Activated CD8-positive, alpha-beta memory T cell treated with anti-CD3 and anti-CD28 coated beads for 1 hour (primary cell): ENCODE measurements at places on chromosomes 13 and 19.

DNA sequence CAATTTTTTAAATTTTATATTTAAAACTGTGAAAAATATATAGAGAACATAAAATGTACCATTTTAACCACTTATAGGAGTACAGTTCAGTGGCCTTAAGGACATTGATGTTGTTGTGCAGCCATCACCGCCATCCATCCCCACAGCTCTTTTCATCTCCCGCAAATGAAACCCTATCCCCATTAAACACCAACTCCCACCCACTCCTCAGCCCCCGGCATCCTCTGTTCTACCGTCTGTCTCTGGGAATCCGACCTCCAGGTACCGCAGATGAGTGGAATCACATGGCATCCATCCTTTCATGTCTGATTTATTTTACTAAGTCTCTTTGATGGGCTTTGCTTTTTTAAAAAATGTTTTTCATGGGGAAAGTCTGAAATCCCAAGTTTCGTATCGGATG lies 23.8 kb upstream of the SMIM17 start:
- no peak for DNase-seq

- peak; percentile 33 for DNase-seq
Measured at GRCh38 chr19:40549007-40549708, 27.5 kb upstream of the SHKBP1 start.

GRCh38 chr13:52896827-52897659 lies 48.6 kb upstream of the PCDH8 start:
- DNase-seq = no peak

DNA sequence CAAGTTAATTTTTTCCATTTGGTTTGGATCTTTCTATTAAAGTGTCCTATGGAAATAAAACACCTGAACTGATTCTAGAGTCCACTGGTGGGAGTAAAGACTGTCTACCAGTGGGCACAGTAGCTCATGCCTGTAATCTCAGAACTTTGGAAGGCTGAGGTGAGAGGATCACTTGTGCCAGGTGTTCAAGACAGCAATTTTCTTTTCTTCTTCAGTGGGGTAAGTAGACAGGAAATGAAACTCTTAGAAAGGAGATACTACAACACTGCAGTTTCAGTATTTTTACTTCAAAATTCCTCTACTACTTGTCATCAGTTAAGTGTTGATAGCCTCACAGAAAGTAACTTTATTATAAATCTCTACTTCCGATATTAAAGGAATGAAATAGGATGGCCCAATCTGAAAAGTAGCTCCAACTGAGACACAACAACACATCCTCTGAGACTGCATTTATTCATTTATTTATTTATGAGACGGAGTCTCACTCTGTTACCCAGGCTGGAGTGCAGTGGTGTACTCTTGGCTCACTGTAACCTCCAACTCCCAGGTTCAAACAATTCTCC lies 26.3 kb downstream of the DNMT1 start:
- DNase-seq = no peak

DNA sequence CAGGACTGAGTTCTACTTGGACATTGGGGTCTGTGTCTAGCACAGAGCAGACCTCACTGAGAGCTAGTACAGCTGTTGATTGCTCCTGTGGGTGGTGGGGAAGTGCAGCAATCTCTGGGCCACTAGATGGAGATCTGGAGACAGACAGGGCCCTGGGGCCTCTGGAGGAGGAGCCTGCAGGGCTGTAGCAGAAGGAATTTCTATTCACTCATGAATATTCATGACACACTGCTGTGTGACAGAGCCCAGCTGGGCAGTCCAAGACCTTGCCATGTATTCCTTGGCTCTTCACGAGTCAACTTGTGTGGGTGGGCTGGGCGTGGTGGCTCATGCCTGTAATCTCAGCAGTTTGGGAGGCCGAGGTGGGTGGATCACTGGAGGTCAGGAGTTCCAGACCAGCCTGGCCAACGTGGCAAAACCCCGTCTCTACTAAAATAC lies 37.5 kb downstream of the SUGP2 start:
- no peak for DNase-seq
